Activated CD4-positive, CD25-positive, alpha-beta regulatory T cell (primary cell): ENCODE measurements at places on chromosomes 1 and 21.

DNA sequence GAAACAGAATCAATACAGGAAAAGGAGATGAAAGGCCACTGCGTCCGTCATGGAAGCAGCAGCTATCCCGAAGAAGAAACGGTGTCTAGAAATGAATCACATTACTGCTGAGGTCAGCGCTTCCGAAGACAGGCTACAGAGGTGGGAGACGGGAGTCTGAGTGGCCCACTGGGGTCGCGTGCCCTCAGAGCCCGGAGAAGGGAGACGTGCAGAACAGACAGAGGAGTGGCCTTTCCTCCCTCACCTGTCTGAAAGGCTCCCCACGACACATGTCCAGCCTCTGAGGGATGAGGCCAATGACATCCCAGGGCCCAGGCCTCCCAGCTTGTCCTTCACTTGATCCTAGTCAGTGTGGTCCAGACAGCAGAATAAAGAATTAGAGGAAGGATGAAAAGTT lies 35.9 kb downstream of the VPS26C start:
- DNase-seq = no peak

DNA sequence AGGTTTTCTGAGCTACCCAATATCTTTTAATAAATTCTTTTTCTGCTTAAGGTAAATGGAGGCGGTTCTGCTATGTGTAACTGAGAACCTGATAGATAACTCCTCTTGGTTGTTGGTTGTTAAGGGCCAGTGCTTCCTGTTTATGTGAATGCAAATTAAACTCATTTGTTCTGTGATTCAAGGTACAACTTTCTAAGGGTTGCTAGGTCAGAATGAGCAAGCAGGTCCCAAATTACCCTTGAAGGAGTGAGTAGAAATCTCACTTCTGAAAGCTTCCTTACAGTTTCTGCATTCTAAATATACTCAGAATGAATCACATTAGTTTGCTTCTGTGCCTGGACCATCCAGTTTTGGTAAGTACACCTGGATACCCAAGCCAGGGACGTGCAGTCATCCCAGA lies 15.5 kb upstream of the FAM78B start:
- no peak for DNase-seq

GRCh38 chr1:161381707-161382106 lies 14.0 kb upstream of the CFAP126 start:
- DNase-seq = no peak

DNA sequence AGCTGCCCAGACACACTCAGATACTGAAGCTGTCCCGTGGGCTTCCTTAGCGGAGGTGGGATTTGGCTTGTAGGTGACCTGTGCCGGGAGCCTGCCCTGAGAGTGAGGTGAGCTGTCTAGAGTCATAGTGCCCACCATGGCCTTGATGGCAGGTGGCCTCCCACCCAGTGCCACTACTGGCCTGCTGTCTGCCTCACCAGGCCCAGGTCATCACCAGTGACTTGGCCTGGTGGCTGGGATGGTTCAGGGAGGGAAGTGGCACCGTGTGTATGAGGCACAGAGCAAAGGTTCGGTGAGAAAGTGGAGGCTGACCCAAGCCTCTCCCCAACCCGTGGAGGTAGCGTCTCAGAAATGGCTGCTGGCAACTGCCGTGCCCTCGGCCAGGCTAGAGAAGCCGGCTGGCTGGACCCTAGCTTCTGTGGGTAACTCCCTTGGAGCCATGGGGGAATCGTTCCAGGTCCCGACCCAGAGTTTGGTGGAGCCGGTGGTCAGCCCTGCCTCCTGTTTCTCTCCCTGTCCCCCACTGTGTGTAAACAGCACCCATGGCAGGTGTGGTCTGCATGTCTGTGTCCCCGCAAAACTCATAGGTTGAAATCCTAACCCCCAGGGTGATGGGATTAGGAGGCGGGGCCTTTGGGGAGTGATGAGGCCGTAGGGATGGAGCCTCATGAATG lies 155.4 kb upstream of the C1orf174 start:
- DNase-seq = no peak

- no peak for DNase-seq
Measured at GRCh38 chr1:108194051-108194450, 6.1 kb downstream of the SLC25A24 start.

GRCh38 chr1:66439031-66439740 lies 94.8 kb upstream of the SGIP1 start:
- no peak for DNase-seq

DNA sequence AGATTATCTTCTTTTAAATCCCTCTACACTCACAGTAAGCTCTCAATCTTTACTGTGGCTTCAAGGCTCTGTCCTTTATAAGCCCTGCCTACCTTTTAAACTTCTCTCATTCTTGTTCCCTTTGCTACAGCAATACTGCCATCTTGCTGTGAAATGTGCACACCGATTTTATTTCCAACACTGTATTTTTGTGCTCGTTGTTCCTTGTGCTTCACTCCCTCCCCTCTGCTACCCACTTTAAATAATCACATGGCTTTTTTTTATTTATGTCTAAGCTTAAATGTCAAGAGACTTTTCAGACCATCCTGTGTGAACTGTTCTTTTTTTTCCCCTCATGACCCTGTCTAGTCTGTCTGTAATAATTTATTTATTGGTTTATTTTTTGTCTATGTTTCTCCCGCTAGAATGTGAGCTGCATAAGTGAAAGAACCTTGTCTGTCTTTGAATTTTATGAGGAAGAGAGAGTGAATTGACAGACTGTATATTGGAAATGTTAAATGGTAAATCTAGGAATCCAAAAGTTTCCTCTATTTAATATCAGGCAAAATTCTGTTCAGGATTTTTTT lies 45.7 kb downstream of the ABCD3 start:
- DNase-seq = no peak

GRCh38 chr1:113659035-113659434 lies 100.3 kb downstream of the PHTF1 start:
- no peak for DNase-seq

- DNase-seq = no peak
Measured at GRCh38 chr1:155466617-155466972, 96.0 kb downstream of the ASH1L start.

DNA sequence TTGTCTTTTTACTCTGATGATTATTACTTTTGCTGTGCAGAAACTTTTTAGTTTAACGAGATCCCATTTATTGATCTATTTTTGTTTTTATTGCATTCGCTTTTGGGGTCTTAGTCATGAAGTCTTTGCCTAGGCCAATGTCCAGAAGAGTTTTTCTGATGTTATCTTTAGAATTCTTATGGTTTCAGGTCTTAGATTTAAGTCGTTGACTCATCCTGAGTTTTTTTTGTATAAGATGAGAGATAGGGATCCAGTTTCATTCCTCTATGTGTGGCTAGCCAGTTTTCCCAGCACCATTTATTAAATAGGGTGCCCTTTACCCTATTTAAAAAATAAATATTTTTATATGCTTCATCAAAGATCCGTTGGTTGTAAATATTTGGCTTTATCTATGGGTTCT lies 13.2 kb downstream of the MAN1C1 start:
- no peak for DNase-seq
